ENCODE measurements at places on chromosomes 4 and X. TPM values are rescaled to one million over a fixed set of nuclear protein-coding genes. Genes with fewer than 3 reads are reported as not detected.

MAGEA6 gene
- total RNA-seq = 3.0 TPM

TNIP3 gene
- 0.16 TPM for total RNA-seq

ARHGEF6 gene
- 10.8 TPM for total RNA-seq

SERTM2 gene
- 0.04 TPM for total RNA-seq

MAGEC2 gene
- total RNA-seq = 2.3 TPM

NPY5R gene
- not detected for total RNA-seq

FSTL5 gene
- total RNA-seq = not detected

SLITRK4 gene
- not detected for total RNA-seq

PLK4 gene
- 66.5 TPM for total RNA-seq

DDX53 gene
- not detected for total RNA-seq

CAPN6 gene
- 126 TPM for total RNA-seq

PFKFB1 gene
- total RNA-seq = not detected

XAGE2 gene
- total RNA-seq = not detected
